ENCODE measurements at places on chromosomes 11 and 22.

DNA sequence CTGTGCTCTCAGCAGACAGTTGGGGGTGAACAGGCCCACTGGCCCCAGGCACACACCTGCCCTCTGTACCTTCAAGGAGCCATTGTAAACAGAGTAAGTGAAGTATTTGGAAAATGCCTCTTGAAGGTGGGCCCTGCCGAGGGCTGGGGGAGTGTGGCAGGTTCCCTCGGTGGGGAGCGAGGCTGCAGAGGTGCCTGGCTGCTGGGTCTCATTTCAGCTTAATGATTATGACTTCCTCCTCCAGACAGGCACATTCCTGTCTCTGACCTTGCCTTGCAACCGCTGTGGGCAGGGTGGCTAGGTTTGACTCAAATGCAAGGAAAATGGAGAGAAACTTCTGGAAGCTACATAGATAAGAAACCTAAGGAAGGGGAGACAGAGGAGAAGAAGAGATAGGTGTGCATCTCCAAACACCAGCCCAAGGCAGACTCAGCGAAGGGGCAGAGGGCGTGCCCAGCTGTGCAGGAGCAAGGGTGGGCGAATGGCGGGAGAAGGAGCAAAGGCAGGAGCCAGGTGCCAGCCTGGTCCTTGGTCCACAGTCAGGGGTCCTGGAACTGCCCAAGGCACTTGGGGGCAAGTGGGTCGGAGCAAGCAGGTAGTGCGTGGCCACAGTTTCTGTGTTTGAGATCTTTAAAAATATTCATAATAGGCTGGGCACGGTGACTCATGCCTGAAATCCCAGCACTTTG is 14.0 kb downstream of the GRAMD4 start:
- no peak for DNase-seq

DNA sequence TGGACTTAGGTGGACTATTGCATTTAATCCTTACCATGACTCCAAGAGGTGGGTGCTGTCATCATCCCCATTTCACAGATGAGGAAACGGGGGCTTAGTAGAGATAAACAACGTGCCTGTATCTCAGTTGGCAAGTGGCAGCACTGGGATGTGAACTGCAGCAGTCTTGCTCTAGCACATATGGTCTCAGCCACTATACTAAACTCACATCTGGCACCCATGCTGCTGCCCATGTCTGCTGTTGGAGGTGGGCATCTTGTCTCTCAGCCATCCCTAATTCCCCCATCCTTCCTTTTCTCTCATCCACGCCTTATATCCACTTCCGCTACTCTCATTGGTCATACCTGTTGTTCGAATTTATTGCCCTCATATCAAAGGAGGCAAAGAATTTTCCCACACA is 3.8 kb downstream of the PRG3 start:
- no peak for DNase-seq

GRCh38 chr22:17043521-17043920 is 35.5 kb upstream of the GAB4 start:
- DNase-seq = no peak

GRCh38 chr11:127345819-127346459 is 345.4 kb upstream of the KIRREL3 start:
- DNase-seq = peak; percentile 53

DNA sequence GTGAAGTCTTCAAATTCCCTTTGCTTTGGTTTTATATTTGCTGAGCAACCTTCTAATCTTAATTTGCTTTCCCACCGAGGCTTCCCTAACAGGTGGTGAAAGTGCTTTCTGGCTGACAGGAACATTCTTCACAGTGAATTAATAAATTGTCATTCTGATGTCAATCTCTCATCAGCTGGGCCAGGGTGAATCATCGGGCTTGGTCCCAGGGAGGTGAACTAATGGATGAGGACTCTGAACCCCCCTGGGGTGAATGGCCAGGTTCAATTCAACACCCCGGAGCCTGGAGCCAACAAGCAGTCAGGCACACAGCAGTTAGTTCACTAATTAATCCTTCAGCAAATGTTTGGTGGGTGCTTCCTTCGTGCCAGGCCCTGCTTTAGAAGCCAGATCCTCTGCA is 155.4 kb upstream of the PDGFD start:
- no peak for DNase-seq

Measured in mesothelial cell of epicardium (in vitro differentiated cells).